Stimulated activated CD4-positive, alpha-beta T cell treated with anti-CD3 and anti-CD28 coated beads, Interleukin-4, amount 100 ng/mL, for 4 hours (primary cell): ENCODE measurements at places on chromosomes 1 and 21.

DNA sequence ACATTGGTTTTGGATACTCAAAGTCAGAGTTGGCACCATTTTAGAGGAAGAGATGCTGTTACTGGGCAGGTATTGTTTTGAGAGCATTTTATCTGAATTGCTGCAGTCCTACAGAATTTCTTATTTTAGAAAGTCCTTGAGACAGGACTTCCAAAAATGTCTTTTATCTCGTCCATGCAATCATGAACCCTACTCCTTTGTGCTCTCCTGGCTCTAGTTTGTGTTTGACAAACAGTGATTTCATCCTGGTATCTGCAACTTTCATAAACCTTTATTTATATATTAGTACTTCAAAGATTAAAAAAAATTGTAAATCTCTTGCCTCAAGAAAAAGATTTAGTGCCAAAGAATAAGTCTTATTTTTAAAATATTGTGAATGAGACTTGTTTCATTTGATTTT, 4.6 kb upstream of the ARPC5 start:
- DNase-seq, result no peak

GRCh38 chr1:69540052-69540451, 27.7 kb upstream of the LRRC7 start:
- DNase-seq, result no peak

DNA sequence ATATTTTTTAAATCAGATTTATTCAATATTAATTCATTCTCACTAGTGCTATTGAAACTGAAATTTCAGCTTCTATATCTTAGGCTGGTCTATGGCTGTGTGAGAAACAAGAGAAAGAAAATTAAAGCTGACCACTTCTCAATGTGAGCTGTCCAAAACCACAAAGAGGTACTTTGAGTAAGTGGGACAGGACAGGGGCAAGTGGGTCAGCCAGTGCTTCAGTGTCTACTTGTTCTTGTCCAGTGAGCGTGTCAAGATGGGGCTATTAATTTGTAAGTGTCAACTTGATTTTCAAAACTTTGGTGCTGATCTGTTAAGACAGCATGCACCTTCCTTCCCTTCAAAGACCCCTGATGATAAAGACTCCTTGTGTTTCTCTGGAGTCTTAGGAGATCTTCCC, 533.9 kb downstream of the PLPP3 start:
- DNase-seq, result no peak

GRCh38 chr1:152870831-152871730, 7.0 kb upstream of the SMCP start:
- no peak for DNase-seq

DNA sequence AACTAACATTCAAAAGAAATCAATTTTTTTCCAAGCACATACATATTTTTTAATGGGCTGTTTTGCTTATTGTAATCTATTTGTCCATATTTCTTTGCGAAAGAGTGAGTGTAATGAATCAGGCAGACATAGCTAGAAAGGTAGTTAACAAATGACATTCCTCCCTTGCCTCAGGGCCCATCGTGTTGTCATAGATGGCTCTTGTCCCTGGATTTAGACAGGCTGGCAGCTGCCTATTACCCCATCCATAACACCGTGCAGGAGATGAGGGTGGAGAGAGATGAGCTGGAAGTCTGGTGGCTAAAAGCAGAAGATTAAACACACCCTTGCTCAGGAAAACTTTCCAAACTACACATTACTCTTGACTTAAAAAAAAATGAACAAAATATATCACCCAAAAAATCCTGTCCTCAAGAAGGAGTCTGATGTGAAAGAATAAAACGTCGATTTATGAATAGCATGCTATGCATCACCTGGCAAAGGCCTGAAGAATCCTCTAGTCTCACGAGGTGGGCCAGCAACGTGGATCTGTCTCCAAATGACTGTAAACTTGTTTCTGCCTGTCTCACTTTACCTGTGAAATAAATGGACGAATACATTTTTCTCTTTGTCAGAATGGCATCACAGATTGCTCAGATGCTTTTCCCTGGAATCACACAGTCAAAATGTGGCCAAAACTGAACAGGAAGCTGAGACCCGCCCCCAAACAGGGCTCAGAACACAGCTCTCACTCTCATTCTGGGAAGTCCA, 55.7 kb downstream of the C21orf91 start:
- no peak for DNase-seq

DNA sequence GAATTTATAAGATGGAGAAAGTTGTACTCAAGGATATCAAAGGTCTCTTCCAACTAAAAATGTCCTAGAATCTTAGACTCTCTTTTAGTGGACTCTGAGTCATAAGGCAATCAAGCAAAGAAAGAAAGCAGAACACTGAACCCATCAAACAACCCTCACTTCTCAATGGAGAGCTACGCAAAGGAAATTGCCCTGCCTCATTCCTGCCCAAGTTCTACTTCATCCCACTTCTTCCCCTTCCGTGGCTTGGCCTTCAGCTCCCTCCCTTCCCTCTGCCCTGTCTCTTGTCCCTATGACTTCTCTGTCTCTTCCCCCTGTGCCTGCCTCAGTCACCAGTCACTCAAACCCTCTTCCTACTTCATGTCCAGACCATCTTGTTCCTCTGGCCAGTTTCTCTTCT, 58.5 kb downstream of the RIMS3 start:
- DNase-seq, result no peak

DNA sequence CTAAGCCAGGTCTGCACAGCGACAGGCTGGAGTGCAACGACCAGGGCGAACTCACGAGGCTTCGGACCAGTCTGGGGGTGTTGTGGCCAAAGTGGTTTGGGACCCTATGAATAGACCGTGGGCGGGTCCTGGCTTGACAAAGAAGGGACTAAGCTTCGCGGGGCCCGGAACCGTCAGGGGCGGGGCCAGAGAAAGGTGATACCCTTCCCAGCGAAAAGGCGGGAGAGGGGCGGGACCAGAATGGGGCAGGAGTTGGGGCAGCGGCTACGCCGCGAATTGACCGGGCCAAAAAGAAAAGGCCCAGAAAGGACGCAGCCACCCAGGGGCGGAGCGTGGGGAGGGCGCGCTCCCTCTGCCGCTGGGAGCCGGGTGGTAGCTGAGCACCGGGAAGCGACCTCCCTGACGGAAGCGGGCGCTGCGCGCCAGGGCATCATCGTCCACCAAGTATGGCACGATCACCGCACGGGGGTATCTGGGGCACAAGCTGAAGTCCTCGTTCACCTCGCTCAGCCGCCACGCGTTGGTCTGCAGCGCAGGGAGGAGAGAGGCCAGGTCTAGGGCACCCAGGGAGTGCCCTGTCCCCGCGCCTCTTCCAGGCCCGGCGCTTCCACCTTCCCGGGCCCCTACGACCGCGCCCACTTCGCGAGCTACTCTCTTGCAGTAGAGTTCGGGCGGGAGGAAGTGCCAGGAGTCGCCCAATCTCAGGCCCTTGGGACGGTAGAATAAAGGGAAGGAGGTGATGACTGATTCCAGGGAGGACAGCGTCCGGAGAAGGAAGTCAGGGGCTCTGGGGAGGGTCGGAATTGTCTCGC, 6.7 kb upstream of the FAM167B start:
- no peak for DNase-seq

GRCh38 chr1:61287014-61287413, 204.7 kb downstream of the NFIA start:
- no peak for DNase-seq
